ENCODE measurements at places on chromosomes 2 and 18. TPM values are rescaled to one million over a fixed set of nuclear protein-coding genes. Genes with fewer than 3 reads are reported as not detected.

The FBXO15 gene
- 0.53 TPM for total RNA-seq

The ACTG2 gene
- total RNA-seq, result 12.4 TPM

The IDH1 gene
- 211 TPM for total RNA-seq

The TACR1 gene
- not detected for total RNA-seq

The ATP8B1 gene
- total RNA-seq, result 8.9 TPM

The SERPINB4 gene
- total RNA-seq, result not detected

The MCM6 gene
- total RNA-seq, result 40.2 TPM

The SMYD1 gene
- not detected for total RNA-seq

The OSR1 gene
- 2.3 TPM for total RNA-seq
